ENCODE measurements at places on chromosomes 4 and X. TPM values are rescaled to one million over a fixed set of nuclear protein-coding genes. Genes with fewer than 3 reads are reported as not detected.

The SLC38A5 gene
- total RNA-seq: 25.1 TPM

The PPM1K gene
- total RNA-seq: 14.6 TPM

The NPY1R gene
- total RNA-seq: 0.15 TPM

The WFS1 gene
- 7.8 TPM for total RNA-seq

The CXorf66 gene
- total RNA-seq: not detected

The VGLL1 gene
- total RNA-seq: not detected

The TMEM47 gene
- total RNA-seq: 36.7 TPM

The SPANXC gene
- total RNA-seq: not detected

The GC gene
- total RNA-seq: not detected

The CT45A10 gene
- not detected for total RNA-seq

The HEPH gene
- total RNA-seq: under 0.01 TPM

The XAGE1A gene
- not detected for total RNA-seq

The F8A3 gene
- total RNA-seq: 0.30 TPM

The GPC4 gene
- under 0.01 TPM for total RNA-seq

The TLR2 gene
- 0.30 TPM for total RNA-seq

The CFAP99 gene
- total RNA-seq: not detected

The CT47A1 gene
- not detected for total RNA-seq

Data from epithelial cell of umbilical artery (primary cell).